Parietal lobe (tissue), 2 donors: ENCODE measurements at places on chromosomes 3 and 15. TPM values are rescaled to one million over a fixed set of nuclear protein-coding genes. Genes with fewer than 3 reads are reported as not detected.

Gene FES
- total RNA-seq, result 3.1 TPM

Gene GOLGA8O
- total RNA-seq, result not detected

Gene SLC22A14
- total RNA-seq, result 1.3 TPM

Gene MYH15
- 0.63 TPM for total RNA-seq

Gene PDE8A
- 26.6 TPM for total RNA-seq

Gene SMCO1
- not detected for total RNA-seq

Gene ANKUB1
- 0.63 TPM for total RNA-seq

Gene ATP13A5
- 0.63 TPM for total RNA-seq

Gene GALK2
- total RNA-seq, result 80.8 TPM

Gene MAGEL2
- 1.9 TPM for total RNA-seq

Gene CCR5
- not detected for total RNA-seq
